ENCODE measurements at places on chromosomes 7 and 10. TPM values are rescaled to one million over a fixed set of nuclear protein-coding genes. Genes with fewer than 3 reads are reported as not detected.

DNA sequence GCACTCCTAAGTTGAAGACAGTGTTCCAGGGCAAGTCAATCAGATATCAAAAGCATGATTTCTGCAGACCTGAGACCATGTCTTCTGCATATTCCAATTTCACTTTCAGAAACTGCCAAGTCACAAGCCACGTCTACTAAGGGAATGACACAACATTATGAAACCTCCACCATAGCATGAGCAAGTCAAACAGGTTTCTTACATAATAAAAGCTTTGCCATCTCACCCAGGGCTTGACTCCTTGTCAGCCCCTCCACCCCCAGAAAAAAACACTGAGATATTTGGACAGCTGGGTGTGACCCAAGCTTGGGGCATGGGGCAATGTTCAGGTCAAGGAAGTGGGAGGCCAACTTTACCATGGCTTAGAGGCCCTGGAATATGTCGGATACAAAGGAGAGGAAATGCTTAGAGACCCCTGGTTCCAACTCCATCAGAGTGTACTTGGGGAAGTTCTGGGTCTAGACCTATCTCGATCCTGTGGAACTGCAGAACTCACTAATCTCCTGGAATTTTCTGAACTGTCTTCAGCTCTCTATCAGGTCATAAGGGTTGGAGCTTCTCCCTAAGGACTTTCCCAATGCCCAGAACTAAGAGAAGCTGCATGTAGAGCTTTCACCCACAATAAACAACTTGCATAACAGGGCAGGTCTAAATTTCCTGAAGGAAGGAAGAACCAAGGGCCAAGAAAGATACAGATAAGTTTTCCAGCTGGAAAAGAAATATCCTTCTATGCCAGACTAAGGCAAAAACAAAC is 80.6 kb upstream of the NAMPT start:
- no peak for DNase-seq

DNA sequence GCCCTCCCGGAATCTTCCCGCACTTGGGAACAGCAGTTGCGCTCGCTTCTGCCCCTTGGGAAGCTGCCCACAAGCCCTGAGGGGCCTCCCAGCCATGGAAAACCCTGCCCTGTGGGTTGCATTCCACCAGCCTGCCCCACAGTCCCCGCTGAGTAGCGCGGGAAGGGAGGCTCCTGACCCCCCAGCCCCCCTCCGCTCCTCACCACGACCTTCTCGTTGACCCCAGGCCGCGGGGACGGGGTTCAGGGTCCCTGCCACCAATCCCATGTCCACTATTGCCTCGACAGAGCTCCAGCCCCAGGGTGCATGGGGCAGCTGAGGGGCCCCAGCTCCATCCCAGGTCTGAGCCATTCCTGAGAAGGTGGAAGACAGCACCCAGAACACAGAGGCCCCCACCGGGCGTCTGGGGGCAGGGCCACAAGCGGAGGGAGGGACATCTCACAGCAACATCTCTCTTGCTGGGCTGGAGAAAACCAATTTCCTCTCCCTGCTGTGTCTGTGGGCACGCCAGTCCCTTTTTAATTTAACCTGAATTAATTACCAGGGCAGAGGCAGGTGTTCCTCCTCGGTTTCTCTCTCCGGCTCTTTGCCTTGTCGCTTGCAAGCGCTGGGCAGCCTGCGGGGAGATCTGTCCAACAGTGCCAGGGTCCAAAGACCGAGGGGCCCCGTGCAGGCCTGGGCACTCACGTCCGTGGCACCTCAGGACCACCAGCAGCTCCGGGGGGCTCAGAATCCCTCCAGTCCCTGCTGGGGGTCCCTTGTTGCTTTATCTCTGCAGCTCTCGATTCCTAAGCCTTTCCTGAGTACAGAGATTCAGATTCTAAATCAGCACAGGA is 57.9 kb downstream of the FOXL3 start:
- DNase-seq, result no peak

DNA sequence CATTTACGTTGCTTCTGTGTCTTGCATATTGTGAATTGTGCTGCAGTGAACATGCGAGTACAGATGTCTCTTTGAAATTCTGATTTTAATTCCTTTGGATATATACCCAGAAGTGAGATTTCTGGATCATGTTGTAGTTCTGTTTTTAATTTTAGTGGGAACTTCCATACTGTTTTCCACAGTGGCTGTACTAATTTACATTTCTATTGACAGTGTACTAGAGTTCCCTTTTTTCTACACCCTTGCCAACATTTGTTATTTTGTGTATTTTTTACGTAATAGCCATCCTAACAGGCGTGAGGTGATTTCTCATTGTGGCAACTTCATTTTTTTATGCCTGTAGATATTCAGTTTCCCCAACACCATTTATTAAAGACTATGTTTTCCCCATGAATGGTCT is 144.7 kb upstream of the INHBA start:
- DNase-seq, result no peak

GRCh38 chr7:23232966-23233365 is 13.6 kb upstream of the GPNMB start:
- no peak for DNase-seq

DNA sequence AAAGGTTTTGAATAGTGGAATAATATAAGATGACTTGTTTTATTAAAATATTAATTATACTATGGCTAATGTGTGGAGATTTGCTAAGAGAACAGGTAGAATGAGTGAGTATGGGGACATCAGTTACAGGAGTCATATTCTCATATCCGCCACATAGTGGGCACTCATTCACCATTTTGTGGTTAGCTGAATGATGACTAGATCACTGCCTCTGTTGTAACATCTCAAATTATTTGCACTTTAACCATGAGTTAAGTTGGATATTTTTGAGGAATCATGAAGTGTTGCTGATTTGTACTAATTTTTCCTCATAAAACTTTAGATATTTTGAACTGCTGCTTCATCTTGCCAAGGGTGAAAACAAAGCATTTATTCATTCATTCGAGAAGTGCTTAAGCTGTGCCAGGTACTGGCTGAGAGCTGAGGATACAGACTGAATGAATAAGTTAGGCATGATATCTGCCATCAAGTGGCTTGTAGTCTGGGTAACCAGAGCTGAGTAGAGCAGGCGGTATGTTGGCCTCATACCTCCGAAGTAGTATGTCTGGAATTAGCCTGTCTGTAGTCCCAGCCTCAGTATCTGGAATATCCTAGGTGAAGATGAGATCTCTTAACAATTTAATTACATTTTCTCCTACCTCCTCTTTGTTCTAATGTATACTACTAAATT is 100.5 kb downstream of the ZEB1 start:
- no peak for DNase-seq

DNA sequence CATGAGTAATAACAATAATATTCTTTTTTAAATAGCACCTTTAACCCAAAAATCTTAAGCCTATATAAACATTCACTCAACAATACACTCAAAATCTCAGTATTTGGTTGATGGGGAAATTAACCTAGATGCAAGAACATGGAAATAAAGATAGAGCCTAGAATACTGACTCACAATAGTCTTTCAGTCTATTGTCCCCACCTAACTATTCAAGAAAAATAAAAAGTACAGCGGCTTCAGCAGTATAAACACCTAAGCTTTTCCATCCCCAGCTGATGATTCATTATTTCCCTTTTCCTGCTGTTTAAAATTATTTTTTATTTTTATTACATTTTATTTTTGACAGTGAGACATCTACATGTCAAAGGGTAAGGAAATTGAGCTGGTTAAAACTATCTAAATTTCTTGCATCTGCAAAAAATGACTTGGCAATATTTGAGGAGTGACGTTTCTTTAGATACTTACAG is 201.4 kb downstream of the FZD1 start:
- DNase-seq, result no peak

DNA sequence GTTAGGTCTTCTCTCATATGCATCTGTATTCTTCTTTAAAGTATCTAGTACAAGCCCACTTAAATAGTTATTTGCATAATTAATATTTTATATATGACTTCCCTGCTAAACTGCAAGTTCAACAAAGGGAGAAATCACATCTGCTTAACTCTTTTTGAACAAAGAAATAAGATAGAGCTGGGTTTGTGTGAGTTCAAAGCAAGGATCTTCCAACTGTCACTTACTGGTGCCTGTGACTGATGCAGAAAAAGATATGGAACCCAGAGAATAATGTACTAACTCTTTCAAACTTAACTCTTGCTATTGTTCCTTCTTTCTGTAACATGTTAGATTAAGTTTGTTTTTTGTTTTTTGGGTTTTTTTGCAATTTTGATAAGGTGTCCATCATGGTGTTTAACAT is 71.3 kb upstream of the SP4 start:
- DNase-seq, result no peak

DNA sequence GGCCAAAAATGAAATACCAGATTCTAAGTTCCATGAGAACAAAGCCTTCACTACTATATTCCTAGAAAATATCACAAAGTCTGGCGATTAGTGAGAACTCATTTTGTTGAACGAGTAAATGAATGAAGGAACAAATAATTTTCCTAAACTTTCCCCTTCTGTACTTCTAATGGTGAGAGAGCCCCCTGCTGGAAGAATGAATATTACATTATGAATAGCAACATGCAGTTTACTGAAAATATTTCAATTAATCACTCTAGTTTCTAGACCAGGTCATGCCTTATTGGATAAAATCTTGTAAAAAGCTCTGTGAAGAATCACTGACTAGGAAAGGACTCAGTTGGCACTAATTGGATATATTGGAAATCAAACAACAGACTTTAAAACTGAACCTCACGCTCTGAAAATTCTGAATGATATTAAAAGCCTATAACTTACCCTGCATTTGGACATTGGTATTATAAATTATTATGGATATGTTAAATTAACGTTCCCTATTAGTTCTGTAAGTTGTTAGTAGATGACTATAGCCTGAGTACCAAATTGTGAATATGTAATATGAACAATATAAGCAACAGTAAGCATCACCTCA is 32.4 kb upstream of the MTPN start:
- DNase-seq, result peak; percentile 16

GRCh38 chr7:35280902-35281301 is 27.0 kb upstream of the TBX20 start:
- DNase-seq, result no peak

GRCh38 chr7:82600531-82600930 is 157.0 kb upstream of the CACNA2D1 start:
- no peak for DNase-seq

DNA sequence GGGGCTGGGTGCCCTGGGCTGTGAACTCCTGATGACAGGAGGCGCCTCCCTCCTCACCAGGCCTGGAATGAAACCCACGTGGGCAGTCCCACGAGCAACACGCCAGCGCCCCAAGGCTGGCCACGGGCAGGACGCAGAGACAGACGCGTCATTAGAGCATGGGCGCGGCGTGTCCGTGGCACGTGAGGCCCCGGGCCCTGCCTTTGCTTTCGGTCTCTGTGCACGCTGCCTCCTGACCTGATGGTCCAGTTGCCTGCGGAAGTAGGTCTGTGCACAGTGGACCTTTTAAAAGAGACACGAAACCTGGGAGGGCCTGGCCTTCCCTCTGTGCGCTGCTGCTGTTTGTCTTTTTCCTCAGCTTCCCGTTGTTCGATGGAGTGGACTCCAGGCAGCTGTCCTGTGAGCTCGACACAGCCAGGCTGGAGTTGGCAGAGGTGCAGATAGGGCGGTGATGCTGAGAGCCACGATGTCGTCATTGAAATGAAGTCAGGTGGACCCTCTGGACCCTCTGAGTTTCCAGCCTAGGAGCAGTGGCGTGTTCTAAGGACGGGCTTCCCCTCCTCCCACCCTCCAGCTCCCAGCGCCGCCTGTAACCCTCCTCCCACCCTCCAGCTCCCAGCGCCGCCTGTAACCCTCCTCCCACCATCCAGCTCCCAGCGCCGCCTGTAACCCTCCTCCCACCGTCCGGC is 40.1 kb upstream of the CFAP46 start:
- DNase-seq, result no peak

DNA sequence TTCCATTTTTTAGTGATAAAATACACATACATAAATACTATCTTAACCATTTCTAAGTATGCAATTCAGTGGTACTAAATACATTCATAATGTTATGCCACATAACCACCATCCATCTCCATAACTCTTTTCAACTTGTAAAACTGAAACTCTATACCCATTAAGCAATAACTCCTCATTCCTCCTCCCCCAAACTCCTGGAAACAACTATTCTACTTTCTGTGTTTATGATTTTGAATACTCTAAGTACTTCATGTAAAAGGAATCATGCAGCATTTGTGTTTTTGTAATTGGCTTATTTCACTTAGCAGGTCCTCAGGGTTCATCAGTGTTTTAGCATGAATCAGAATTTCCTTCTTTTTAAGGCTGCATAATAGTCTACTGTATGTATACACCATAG is 131.8 kb downstream of the TES start:
- DNase-seq, result no peak

GRCh38 chr7:142805350-142806021 is 34.7 kb downstream of the PRSS2 start:
- DNase-seq, result no peak

DNA sequence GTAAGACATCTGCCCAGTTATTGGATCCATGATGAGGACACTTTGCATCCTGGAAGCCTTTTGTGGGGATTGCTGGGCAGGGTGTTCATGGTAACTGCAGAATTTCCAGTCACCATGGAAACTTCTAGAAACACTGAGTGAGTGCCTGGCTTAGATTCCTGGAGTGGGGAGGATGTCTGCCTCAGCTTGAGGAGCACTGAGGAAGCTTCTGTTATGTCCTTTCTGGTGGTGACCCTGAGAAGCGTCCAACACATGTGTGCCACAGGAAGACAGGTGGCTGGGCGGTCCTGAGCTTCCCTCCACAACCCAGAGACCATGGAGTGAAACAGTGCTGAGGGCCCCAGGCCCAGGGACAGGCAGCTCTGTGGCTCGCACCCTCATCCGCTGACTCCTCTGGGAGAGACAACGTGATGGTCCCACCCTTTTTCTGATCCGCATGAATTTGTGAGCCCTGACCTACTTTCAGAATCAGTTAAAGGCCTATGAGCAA is 191.8 kb upstream of the CXCL12 start:
- DNase-seq, result no peak

DNA sequence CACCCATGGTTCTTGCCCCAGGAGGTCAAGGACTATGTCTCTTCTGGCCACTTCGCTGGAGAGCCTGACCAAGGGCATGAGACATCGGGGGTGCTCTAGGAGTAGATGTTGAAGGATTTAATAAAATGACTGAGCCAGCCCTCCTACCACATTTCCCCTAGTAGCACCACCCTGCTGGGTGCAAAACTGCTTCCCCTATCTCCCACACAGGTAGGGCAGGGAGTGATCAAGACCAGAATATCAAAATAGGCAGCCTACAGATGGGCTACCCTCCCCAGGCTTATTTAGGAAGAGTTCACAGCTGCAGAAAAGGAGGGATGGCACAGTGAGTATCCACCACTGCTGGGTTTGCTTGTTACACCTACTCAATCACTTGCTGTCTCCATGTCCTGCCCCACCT is 103.9 kb downstream of the FGFR2 start:
- no peak for DNase-seq

- DNase-seq, result no peak
Observed at GRCh38 chr10:75058161-75058560, 53.3 kb upstream of the SAMD8 start.

DNA sequence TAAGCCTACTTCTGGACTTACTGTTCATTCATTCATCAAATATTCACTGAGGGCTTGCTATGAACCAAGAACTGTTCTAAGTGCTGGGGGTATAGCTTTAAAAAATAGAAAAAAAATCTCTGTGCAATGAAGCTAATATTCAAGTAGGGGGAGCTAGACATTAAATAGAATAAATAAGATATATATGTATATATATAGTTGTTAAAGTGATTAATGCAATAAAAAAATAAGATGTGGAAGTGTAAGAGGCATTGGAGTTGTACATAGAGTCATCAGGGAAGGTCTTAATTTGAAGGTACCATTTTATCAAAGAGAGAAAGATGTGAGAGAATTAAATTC is 181.2 kb upstream of the AGR3 start:
- DNase-seq, result no peak

GPNMB gene
- 1.6 TPM for total RNA-seq

CPEB3 gene
- total RNA-seq, result 0.88 TPM

FAM25C gene
- total RNA-seq, result not detected

AEBP1 gene
- not detected for total RNA-seq

FGFBP3 gene
- 1.1 TPM for total RNA-seq

ZNF786 gene
- total RNA-seq, result 4.3 TPM

KCNH2 gene
- total RNA-seq, result not detected
